ENCODE measurements at places on chromosomes 7 and 10.
A peak's percentile ranks its signal among the peaks of the same experiment; 100 is the strongest.

DNA sequence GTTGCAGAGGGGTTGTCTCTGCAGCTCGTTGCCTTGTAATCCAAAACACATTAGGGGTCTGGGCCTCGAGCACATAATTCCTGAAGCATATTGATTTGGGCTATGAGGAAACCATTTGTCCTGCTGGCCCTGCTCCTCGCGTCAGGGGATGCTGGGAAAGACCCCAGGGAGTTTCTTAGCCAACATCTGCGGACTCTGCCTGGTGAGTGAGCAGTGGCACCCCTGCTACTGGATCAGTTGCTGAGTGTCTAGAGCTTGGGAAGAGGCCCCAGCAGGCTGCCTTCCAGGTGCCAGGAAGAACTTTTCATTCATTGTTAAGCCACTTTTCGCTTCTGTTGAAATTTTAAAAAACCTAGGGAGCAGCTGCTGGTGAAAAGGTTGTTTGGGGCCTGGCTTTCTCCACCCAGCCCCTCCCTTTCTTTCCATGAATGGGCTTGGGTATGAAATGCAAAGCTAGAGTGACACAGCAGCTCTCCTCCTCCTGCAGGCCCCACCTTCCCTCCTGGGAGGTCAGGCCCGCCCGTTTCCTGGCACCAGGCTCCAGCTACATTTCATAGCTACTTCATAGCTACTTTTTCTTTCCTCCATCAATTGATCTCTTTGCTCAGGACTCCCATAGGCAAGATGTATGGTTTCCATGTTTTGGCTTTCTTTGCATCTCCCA is 26.8 kb downstream of the TACR2 start:
- DNase-seq, result no peak

GRCh38 chr10:88794731-88795130 is 7.8 kb upstream of the LIPM start:
- no peak for DNase-seq

- no peak for DNase-seq
Observed at GRCh38 chr10:88763441-88763840, 3.6 kb downstream of the LIPN start.

DNA sequence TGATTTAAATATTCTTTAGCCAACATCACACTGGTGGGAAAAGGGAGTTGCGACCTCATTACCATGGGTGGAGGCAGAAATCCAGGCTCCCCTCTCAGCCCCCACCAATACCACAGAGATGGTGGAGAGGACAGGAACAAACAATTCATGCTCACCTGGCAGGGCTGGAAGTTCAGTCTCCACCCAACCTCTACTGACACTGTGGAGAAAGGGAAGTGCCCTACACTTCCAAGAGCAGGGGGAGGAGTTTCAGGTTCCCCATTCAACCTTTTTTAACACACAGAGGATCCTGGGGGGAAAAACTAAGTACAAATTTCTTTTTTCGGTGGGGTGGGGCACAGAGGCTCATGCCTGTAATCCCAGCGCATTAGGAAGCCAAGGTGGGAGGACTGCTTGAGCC is 210.1 kb upstream of the KCTD7 start:
- DNase-seq, result no peak

- no peak for DNase-seq
Observed at GRCh38 chr7:38775506-38776175, 133.3 kb downstream of the VPS41 start.

GRCh38 chr10:96830511-96831199 is 1.4 kb upstream of the LCOR start:
- DNase-seq, result peak; percentile 54

DNA sequence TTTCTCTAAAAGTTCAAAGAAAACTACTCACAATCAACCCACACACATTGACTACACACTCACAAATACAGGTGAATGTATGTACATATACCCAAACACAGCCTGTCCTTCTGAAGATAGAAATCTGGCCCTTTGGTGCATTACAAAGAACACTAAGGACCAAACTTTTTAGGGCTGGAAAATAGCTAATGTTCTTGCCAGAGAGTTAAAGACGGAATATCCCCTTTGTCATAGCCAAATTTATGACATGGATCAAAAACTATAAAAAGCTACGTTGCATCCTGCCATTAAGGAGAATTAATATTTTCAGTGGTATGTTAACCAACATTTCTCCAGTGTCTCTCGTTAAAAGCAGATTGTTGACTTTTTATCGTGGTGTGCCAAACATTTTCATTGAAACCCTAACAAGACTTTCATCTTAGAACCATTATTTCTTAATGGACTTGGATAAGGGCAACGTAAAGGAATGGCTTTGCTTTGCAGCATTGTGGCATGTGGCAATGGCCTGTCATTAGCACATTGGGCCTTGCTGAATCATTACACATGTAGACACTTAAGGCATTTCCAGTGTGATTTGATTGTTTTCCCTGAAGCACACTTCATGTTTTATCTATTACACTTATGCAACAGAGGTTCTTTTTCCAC is 150.9 kb upstream of the MEOX2 start:
- DNase-seq, result no peak

DNA sequence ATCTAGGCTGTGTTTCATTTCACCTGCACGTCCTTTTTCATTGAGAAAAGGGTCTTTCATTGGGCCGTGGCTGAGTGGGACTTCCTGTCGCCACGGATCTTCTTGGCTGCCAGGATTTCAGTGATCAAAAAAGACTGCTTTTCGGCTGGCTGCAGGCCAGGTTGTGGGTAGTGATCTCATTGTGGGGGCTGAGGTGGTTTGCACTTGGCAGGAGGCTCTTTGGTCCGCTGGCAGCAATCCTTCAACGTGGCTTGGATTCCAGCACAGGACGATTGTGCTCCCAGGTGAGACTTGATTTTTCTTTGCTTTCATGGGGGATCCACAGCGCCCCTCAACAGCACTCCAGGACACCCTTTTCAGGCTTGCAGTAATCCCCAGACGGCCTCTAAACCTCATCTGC is 29.0 kb upstream of the ZNF273 start:
- DNase-seq, result no peak

DNA sequence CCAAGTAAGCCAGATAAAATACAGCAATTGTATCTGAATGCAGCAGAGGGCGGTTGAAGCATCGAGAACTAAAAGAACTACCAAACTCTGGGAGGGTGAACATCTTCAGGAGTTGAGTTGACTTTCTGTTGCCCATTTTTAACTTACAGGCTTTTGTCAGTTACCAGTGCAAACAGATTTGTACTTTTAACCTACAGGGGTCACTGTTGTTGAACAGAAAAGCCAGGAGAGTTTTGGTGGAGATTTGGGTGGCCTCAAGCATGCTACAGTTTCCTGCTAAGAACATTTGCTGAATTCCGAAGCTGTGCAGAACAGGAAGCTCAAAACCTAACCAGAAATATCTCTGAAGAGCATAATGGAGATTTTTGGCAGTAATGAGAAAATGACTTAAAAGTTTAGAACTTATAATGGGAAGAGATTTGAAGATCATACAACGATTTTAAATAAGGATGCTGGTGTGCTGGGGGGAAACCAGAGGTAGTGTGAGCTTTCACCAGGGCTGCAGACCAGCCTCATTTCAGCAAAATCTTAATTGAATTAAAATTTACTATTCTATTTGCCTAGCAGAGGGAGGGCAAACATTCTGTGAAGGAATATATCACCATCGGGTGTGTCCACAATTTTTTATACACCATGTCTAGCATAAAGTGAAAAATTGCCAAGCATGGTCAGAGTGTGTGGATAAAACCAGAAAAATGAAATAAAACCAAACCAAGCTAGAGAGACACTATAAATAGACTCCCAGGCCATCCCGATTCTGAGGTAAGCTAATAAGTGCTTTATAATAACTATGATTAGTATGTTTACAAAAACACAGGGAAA is 208.6 kb upstream of the CCDC6 start:
- DNase-seq, result no peak

DNA sequence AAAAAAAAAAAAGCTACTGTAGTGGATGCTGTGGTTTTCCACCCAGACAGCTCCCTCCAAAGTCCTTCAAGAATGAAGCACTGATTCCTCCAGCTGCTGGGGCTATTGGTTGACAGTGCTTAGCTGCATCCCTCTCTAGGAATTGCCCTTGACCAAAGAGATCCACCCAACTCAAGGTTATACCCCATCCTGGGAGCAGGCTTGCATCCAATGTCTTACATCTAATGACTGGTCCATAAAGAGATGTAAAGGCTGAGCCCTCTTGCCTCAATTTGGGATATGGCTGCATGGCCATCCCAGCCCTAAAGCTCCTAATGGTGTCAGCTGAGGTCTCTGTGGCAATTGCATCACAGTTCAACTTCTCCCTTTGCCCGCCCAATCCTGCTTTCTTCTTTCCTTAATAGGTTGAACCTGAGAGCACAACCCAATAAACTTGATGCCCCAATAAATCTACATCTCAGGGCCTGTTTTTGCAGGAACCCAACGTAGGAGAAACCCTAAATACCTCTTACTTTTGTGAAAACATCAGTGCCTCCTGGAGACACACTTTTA is 4.4 kb downstream of the GPR37 start:
- DNase-seq, result no peak

GRCh38 chr7:37284805-37285231 is 163.8 kb downstream of the ELMO1 start:
- no peak for DNase-seq

DNA sequence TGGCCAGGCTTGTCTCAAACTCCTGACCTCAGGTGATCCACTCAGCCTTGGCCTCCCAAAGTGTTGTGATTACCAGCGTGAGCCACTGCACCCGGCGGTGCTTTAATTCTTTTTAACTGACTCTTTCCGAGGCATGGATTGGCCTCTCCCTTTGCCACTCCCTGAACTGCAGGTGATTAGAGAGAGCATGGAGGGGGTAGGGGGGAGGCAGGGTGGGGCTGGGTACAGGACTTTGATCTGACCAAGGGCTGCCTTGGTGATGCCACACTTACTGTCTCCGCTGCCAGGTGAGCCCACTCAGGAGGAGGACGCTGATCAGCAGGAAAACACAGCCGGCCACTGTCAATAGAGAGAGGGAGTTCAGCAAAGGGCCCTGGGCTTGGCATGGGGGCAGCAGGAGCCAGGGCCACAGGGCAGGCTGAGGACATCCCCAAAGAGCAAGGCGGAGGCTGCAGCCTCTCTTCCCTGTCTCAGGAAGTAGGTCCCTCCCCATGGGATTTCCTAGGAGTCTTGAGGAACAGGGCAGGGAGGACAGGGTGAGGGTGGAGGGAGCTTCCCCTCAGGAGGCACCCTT is 40.5 kb upstream of the IL15RA start:
- no peak for DNase-seq

GRCh38 chr7:96266015-96266414 is 55.9 kb downstream of the SLC25A13 start:
- DNase-seq, result no peak

DNA sequence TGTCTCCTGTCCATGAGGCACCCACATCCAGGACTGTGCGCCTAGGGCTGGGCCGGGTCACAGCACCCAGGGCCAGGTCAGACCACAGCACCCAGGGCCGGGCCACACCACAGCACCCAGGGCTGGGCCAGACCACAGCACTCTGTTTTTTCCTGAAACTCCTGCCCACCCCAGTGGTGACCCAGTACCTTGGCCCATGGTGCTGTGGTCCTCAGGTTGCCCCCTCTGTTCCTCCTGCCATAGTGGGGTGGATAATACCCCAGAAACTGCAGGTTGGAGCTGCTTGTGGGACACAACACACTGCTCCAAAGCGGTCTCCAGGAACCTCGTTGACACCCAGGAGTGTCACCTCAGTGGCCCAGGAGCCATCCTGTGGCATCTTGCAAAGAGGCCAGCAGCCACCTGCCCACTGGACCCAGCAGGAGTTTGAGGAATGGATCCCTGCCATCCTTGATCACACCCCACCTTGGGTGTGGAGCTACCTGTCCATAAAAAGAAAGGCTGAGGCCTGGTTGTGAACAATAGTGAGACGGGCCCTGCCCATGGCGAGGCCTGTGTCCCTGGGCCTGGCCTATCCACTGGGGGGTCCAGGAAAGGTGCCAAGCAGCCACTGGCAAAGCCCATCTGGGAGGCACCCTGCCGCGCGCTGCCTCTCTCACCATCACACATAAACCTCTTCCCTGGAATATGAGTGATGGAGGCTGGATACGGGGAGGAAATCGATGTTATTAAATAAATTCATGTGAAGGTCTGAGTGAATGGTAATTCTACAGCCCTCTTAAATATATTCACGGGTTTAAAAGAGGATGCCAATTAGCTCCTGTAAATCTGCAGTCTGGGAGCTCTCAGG is 89.0 kb downstream of the NKX6-2 start:
- no peak for DNase-seq

DNA sequence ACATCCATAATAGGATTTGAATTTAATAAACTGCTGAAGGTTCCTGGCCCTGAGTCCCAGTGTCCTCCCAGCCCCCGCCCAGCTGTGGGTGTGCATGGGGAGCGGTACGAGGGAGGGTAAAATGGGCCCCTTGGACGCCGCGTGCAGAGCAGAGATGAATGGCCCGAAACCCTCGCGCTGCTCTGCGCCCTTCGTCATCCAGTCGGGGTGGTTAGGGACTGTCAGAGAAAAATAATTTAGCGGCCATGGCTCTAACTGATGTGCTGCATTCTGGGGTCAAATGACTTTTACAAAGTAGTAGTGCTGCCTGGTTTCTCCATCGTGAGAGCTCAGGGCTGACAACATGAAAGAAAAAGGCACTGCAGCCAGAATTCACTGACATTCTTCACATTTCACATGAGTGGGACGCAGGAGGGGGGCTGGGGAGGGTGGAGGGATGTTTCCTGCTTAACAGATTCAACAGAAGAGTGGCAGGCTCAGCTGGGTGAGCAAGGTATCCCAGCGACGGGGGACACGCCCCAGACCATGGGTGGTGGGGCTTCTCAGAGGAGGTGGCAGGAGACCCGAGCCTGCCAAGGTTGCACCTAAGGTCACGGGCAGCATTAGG is 304.5 kb downstream of the WDR37 start:
- DNase-seq, result no peak

DNA sequence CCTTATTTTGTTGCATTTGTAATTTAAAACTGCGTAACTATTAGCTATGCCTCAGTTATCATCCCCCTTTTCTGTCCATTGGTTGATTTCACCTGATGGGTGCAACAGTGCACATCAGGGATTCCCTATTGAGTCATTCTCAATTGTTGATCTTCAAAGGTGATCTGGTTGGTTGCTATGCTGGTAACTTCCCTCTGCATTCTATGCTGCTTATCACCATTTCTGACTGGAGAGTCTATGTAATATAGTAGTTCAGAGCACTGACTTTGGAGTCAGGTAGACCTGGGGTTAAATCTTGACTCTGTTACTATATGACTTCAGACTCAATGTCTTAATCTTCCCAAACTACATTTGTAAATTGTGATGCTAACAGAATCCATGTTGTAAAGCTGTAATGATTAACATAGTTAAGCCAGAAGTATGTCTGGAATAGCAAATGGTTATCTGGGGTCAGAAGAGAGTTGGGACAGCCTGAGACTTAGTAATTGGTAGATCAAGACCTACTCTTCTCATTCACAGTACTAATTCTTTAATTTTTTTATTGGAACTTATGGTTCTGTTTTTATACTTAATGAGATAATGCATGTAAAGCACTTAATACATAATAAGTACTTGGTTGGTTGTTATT is 38.1 kb downstream of the EXOC6 start:
- DNase-seq, result no peak
